ENCODE measurements at places on chromosomes 3 and 15.

- DNase-seq: no peak
Measured at GRCh38 chr3:182246870-182247269, 535.1 kb downstream of the SOX2 start.

DNA sequence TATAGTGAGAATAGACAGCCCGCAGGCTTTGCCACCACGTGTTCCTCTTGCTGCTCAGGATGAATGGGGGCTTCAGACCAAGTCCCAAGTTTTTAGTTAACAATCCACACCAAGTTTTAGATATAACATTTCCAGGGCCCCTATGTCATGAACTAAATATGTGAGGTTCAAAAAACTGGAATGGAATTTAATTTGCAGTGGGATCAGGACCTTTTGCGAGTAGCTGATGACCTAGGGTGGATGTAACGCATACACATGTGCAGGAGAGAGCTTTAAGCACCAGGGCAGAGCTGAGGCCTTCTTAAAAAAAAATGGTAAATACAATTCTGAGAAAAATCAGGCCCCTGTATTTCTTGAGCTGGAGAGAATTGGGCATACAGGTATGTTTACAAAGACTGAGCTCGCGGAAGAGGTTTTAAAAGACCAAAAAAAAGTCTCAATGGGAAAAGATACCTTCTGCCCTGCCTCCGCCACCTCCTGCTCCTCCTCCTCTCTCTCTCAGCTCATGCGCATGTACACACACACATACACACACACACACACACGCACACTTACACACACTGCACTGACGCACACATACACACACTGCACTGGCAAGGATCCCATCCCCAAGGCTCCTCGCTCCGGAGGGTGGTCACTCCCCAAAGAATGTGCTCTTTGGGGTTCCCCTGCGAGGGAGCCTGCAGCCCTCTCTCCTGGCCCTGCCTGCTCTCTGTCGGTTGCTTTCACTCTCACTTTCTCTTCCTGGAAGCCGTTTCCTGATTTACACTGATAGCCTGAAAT, 48.2 kb upstream of the IGF1R start:
- DNase-seq: peak; percentile 39

DNA sequence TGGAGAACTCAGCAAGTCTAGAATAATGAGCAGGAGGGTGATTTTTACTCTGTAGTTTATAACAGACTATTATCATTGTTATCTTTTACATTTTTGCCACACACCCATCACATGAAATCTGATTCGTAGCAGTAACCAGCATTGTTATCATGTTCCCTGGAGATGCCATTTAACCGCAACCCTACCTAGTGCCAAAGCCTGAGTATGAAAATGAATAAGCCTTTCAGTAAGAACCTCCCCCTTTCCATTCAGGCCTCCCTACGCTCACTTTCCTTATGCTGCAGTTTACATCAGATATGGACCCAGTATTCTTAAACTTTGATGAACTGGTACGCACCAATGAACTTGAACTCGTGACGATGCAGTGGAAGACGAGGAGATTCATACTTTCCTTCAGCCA, 158.7 kb upstream of the SPRED1 start:
- DNase-seq: no peak

DNA sequence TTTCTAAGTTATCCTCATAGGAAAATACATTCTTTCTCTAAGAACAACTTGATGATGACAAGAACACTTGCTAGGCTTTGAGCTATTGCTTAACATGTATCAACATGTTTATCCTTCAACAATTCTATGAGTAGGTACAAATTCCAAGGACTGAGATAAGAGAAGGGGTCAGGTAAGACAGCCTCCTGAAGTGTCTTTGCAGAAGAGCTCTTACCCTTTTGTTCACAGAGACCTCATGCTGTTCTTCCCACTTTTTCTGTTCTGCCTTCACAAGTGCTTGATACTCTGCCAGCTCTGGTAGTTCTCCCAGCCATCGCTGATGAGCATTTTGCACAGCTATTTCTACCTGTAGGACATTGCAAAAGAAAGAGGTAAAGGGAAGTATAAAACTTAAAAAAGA, 50.9 kb downstream of the CEP152 start:
- no peak for DNase-seq

DNA sequence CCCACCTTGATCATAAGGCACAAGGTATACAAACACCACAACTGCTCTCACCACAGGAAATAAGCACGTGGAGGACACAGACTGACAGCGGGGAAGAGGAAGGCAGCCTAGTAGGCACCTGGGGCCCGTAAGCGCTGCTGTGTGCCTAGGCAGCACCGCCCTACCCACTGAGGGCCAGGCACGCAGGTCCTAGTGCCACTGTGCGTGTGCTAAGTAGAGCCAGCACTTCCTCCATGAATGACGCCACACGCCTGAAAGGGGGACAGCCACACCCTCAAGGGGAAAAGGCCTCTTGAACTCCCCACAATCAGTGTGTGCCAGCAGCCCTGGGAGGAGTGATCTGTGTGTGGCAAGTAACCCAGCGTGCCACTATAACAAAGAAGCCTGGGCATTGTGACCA, 73.0 kb downstream of the ATP1B3 start:
- DNase-seq: no peak

DNA sequence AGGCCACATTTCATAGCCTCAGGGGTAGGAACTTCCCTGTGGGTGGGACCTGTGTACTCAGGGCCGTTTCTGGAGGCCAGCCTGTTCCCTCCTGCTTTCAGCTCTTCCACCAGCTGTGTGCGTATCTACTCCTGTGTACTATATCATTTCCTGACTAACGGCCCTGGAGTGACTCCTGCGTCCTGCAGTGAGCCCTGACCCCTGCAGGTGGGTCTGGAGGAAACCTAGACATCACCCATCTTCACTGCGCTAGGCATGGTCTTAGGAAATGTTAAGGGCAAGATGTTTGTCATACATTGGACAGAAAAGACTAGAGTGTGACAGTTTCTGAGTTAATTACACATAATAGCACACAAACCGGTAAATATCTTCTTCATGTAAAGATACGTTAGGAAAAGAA, 297.3 kb downstream of the GABRB3 start:
- DNase-seq: no peak

DNA sequence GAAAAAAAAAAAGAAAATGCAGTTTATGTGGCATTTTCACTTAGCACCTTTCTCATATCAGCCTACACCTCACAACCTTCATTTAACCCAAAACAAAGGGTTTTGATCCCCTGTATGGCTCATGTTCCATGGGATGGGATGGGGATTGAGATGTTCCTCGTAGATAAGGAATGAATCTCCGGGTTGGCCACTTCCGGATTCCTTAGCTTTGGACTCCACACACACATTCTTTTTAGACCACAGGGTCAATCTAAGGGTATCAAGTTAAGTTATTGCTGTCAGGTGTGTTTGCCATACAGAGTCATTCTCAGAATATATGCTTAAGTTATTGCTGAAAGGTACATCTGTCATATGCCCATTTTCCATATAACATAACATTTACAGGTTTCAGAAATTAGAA, 301.4 kb upstream of the TGFBR2 start:
- no peak for DNase-seq

DNA sequence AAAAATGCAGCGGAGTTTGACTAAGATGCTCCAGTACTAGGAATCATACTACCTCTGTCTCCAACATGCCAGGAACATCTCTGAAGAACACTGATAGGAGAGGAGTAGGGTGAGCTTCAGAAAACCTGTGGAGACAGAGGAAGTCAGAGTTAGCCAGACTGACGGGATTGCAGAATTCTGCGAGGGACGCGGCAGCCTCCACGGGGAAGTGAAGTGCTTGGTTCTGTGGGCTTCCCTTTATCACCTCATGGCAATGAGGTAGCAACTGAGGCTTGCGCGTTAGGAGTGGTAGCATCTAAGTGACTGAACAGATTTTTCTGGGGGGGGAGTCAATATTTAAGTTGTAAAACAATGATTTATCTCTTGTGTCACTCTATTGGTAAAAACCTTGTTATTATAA, 226.3 kb downstream of the MCTP2 start:
- no peak for DNase-seq

All from upper lobe of left lung (tissue), 6 donors.